ENCODE measurements at places on chromosomes 6 and 20.

DNA sequence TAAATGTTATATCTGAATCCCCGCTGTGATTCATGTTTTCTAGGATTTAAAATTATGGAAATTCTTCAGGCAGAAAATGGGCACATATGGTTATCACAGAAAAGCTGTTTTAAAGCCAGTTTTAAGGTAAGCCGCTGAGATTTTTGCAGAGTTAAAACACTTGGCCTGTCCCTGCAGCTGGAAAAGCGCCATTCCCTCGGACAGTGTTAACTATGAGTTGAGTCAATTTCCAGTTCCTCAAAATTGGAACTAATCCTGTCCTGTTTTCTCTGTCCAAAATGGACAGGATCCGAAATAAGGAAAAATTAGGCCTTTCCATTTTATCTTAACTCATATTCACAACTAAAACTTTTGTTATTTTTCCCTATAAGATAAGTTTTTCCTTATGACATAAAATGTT, 225.2 kb downstream of the SAMD5 start:
- no peak for DNase-seq

GRCh38 chr6:46079061-46079460, 50.7 kb upstream of the ENPP4 start:
- DNase-seq: no peak

GRCh38 chr6:45688180-45688579, 310.4 kb upstream of the SUPT3H start:
- DNase-seq: no peak

DNA sequence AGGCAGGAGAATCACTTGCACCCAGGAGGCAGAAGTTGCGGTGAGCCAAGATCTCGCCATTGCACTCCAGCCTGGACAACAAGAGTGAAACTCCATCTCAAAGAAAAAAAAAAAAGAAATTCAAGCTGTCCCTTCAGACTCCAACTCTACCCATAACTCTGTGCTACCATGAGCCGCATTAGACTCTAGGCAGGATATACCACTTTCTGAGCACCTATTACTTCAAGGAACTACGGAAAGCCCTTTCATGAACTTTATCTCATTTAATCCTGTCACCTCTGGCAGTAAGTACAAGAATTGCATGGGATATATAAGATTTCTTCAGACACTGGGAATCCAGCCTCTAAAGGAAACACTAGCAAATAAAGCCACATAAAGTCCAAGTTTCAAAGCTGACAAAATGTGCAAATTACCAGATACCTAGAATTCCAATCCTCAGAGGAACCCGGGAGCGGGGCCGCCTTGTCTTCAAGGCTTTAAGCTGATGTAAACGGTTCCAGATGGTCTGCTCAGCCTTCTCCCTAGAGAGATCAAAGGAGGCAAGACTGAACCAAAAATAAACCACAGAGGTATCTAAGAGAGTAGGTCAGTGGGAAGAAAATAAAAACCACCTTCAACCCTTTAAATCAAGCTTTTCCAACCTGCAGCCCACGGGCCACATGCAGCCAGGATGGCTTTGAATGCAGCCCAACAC, 9.4 kb downstream of the CDK5RAP1 start:
- DNase-seq: no peak

GRCh38 chr6:138250053-138250452, 31.8 kb upstream of the PBOV1 start:
- no peak for DNase-seq

- DNase-seq: no peak
Measured at GRCh38 chr6:4167123-4167522, 31.7 kb upstream of the ECI2 start.

- no peak for DNase-seq
Measured at GRCh38 chr20:11130554-11131166, 456.9 kb upstream of the JAG1 start.

DNA sequence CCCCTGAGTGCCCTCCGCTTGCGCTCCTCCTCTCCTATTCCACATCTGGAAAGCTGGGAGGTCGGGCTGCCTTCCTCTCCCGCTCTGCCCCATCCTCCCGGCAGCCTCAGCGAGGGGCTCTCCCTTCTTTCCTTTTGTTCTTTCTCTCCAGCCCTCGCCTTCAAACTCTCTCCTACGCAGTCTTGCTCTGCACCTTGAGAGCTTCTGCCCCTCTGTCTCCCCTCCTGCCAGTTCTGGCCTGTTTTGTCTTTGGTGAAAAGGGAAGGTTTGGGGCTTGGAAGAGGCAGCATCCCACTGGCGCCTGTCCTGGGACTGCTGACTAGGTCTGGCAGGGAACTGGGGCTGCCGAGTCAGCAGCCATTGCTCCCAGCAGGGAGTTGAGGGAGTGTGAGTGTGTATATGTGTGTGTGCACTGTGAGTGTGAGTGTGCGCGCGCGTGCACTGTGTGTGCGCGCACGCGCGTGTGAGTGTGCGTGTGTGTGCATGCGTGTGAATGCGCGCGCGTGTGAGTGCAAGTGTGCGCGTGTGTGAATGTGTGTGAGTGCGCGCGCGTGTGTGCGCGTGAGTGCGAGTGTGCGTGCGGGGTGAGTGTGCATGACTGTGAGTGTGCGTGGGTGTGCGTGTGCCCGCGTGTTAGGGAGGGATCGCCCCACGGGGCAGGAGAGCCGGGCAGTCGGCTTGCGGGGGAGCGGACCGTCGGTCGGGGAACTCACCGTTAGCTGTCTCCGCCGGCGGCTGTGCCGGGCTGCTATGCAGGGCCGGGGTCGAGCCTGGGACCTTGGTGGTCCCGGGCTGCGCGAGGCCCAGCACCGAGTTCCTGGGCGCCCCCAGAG, 523 bp downstream of the CPXM1 start:
- DNase-seq: no peak

DNA sequence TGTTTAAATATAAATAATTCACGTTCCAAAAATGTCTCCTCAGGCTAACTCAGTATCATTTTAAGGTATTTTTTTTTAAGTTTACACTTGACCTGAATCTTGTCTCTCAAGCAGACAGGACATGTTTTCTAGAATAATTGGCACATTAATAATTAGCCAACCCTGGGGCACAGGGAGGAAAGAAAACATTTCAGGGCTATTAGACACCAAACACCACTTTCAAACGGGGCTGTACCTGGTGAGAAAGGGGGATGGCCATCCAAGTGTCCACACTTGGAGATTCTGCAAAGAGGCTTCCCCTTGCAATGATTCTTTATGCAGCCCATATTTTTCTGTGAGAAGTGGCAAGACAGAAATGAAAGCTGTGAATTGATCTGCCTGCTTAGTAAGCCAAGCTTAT, 560.8 kb downstream of the CD109 start:
- no peak for DNase-seq

- no peak for DNase-seq
Measured at GRCh38 chr6:124443541-124443940, 518.7 kb upstream of the RNF217 start.

DNA sequence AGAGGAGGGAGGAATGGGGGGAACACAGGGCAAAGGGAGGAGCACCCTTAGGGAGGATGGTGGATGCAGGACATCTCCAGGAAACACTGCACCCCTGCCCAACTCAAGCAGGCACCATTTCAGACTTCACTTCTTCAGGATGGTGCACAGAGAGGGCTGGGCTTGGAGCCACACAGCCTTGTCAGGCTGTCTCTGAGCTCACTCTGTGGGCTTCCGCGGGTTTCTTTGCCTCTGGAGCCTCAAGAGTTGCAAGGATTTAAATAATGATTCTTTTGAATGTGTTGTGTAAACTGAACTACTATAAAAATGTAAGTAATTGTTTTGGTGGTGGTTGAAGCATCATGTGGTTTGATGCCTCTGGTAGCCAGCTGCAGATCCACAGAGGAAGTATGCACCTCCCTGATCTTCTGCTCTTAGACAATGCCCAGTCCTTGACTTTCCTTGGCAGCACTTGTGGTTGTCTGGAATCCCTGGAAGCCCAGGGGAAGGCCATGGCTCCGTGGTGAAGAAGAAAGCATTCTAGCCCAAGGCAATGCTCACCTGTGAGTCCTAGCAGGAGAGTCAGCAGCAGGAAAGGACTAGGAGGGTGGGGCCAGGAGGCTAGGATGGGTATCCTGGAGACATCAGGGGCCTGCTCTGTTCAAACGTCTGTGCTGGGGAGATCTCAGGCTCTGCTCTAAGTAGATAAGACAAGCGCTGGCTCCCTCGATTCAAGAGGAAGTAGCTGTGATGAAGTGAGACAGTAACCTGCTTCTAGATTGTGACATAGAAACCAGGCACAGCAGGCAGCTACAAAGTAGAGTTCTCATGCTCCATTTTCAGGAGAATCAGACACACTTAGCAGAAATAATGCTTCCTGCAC, 50.2 kb upstream of the SIRPG start:
- DNase-seq: no peak

DNA sequence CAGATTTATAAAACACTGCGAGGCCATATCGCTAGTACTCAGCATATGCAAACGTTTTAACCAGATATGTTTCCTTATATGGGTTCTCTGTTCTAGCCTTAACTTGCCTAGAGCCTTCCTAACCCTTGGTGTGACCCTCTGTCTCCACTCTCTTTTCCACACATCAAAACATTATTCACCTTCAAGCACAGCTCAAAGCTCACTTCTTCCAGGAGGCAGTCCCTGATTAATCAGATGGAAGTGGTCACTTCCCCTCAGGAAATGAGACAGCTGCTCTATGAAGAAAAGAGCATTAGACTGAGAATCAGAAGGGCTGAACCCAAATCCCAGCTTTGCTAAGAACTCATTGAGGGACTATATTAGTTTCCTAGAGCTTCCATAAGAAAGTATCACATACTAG, 39.8 kb upstream of the SLC17A4 start:
- DNase-seq: no peak

DNA sequence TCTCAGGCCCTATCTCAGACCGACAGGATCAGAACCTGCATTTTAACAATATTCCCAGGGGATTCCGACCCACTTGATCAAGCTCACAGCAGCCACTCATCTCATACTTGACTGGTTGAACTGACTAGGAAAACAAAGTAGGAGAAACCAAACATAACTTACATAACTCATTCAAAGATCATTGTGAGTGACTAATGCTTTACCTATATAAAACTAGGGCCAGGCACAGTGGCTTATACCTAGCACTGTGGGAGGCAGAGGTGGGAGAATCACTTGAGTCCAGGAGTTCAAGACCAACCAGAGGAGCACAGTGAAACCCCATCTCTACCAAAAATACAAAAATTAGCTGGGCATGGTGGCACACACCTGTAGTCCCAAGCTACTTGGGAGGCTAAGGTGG, 251.0 kb downstream of the ATXN1 start:
- DNase-seq: no peak

DNA sequence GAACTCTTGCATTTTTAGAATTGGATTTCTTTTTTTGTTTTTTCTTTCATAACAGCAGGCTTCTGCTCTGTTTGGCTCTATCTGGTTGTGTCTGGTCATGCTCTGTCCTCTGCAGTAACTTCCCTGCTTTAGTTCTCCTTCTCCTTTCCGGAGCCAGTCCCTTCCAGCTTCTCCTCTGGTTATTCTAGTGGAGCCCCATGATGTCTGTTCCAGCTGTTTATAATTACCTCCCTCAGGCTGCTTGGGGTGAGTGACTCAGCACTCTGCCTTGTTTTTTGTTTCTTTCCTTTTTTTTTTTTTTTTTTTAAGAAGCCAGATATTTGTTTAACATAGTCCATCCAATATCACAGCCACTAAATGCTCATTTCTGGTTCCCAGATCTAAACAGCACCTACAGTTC, 409.6 kb downstream of the MAFB start:
- no peak for DNase-seq

All from stimulated activated CD8-positive, alpha-beta memory T cell treated with anti-CD3 and anti-CD28 coated beads, Interleukin-2, amount 100 ng/mL, for 1 hour (primary cell).